ENCODE measurements at places on chromosomes 2 and 18.

- DNase-seq = no peak
Measured at GRCh38 chr2:136045835-136046570, 60.6 kb upstream of the DARS1 start.

- no peak for DNase-seq
Measured at GRCh38 chr2:219111375-219112061, 49.1 kb downstream of the NHEJ1 start.

DNA sequence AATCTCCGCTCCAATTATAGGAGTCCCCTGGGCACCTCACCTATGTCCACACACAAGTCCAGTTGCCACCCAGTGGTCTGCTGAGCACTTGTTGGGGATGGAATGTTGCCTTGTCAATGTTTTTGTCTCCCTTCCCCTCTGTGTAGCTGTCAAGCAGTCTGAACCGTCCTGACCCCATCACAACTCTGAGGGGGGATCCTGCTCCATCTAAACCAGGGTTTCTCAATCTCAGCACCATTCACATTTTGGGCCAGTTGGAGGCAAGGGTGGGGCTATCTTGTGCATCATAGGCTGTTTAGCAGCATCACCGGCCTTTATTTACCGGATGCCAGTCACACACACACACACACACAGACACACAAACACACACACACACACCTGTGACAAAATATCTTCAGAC lies 53.0 kb downstream of the CYP26B1 start:
- DNase-seq = no peak

DNA sequence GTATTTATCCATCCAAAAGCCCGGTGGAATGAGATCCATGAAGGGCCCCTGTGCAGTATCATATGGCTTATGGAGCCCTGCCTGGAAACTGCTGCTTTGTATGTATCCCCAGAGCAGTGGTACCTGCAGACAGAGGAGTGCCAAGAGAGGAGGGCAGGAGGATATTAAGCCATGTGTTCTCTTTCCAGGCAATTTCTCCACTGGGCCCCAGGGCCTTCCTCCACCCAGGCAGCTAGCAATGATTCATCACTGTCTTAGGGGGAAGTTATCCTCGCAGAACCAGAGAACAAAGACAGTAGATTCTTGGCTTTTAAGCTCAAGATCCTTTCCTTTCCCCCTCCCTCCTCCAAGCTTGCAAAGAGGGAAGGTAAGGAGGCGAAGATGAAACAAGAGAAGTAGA lies 98.1 kb downstream of the LRRC30 start:
- DNase-seq = no peak

DNA sequence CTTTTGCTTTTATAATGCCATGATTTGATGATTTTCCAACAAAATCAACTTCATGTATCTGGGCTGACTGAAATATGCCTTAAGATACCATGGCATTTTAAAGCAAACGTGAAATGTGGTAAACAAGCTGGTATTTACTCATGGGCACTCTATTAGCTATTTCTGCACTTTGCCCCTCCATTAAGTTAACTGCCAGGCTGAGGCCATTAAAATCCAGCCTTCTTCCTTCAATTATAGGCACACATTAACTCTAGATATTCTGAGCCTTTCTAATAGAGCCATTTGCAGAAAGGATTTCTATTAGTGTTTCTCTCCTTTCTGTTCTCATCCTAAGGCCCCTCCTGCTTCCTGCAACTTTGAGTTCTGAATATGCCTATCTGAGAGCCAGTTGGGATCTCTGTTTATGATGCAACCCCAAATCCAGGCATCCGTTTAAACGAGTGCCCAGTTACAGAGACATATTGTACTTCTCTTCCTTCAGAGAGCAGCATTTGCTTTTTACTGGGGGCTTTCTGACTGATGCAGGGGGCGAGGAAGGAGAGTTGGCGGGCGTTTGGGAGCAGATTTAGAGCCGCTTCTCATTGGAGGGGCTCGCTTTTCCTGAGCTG lies 1.6 kb upstream of the KCNJ3 start:
- DNase-seq = peak; percentile 33

DNA sequence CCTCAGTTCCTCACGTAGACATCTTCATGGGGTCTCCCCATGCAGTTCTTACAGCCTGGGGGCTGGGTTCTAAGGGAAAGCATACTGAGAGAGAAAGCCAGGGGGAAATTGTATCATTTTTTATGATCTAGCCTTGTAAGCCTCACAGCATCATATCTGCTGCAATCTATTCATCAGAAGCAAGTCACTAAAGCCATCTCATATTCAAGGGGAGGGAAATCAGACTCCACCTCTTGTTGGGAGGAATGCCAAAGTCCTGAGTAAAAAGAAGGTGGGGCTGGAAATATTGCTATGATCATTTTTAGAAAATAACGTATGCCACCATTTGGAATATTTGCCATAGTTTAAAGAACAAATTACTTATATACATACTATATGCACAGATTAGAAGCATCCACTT lies 304.6 kb downstream of the TXNL1 start:
- DNase-seq = no peak

DNA sequence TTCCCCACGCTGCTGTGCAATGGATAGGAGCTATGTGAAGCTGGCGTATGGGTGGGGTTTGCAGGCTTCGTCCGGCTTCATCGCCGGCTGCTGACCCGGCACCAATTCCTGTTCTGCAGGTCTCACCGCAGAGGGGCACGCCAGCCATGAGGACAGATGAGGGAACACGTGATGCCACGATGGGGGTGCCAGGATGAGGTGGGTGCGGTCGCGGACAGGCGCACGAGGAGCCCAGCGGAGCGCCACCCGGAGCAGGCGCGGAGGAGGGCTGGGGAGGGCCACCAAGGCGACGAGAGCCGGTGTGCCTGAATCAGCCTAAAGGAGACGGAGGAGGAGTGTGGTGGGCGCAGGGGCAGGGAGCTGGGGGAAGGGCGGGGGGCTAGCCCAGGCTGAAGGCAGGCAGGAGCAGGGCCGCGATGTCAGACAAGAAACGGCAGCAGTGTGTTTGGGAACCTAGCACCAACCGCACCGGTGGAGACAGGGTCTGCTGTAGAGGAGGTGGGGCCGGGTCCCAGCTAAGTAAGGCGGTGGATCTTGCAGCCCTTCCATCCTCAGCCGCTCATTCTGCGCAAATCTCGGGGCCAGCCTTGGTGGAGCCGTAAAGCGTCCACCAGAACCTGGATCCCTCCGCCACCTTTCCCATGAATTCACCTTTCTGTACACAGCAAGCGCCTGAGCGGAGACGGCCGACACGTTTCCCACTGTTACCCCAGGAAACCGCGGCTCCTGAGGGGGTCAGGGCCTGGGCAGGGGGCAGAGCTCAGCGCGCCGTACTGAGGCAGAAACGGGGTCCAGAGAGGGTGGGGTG lies 17.0 kb upstream of the CD8A start:
- peak; percentile 79 for DNase-seq

- DNase-seq = no peak
Measured at GRCh38 chr18:56043641-56044061, 455.7 kb upstream of the TCF4 start.

DNA sequence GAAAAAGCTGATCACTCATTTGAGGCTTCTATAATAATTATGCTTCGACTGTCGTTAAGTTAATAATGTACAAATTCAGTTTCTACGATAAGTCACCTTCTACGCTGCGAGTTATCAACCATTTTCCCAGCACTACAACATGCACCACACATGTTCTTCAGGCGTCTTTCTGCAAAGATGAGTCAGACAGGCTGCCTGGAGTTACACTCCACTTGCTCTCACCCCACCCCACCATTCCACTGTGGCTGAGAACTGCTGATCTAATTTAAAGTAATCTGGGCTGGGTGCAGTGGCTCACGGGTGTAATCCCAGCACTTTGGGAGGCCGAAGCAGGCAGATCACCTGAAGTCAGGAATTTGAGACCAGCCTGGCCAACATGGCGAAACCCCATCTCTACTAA lies 218.6 kb downstream of the DYM start:
- DNase-seq = no peak

- no peak for DNase-seq
Measured at GRCh38 chr2:18154259-18154658, 275.8 kb downstream of the KCNS3 start.

DNA sequence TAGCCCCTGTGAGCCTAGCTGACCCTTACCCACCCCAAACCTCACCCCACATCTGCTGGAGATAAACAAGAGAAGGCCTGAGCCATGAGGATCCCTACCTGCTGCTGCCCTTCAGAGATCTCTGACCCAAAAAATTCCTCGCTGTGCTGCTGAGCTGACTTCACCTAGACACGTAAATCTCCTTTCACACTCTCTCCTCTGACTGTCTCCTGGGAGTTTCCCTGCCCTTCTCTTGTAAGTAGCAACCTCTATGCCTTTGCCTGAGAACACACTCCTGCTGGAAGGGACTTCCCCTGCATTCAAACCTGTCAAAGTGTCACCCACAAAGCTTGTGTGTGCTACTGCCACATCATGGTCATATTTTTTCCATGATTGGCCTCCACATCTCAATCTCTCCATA lies 134.2 kb upstream of the NOL4 start:
- DNase-seq = no peak

GRCh38 chr18:24968238-24968775 lies 383.7 kb downstream of the ZNF521 start:
- no peak for DNase-seq

GRCh38 chr2:145091967-145092366 lies 572.0 kb upstream of the ZEB2 start:
- no peak for DNase-seq

- DNase-seq = no peak
Measured at GRCh38 chr2:142954493-142954892, 77.0 kb downstream of the KYNU start.

- DNase-seq = no peak
Measured at GRCh38 chr2:214629875-214630274, 179.6 kb downstream of the BARD1 start.

GRCh38 chr2:126644630-126645191 lies 11.2 kb upstream of the GYPC start:
- no peak for DNase-seq

- DNase-seq = no peak
Measured at GRCh38 chr2:168171059-168171762, 76.2 kb downstream of the STK39 start.

GRCh38 chr2:231621051-231621879 lies 28.6 kb downstream of the TEX44 start:
- peak; percentile 69 for DNase-seq

DNA sequence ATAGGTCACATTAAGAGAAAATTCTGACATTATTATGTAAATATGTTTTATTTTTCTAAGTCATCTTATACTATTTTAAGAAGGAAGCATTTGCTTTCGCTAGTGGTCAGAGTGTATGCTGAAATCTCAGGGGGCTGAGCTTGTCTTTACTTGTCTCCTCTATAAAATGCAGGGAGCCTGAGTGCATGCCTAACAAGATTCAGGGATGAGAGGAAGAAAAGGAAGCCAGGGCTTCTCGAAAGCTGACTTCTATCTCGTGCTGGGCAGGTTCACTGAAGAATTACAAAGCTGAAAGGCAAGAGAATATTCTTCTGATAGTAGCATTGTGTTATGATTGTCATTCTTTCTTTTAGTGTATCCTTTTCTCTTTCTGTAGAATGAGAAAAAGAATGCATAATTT lies 467.4 kb downstream of the SOX11 start:
- DNase-seq = no peak

- no peak for DNase-seq
Measured at GRCh38 chr2:12624905-12625598, 91.7 kb upstream of the TRIB2 start.

GRCh38 chr2:230909841-230910545 lies 15.0 kb downstream of the GPR55 start:
- no peak for DNase-seq

GRCh38 chr2:1925928-1926327 lies 181.6 kb upstream of the PXDN start:
- DNase-seq = no peak

DNA sequence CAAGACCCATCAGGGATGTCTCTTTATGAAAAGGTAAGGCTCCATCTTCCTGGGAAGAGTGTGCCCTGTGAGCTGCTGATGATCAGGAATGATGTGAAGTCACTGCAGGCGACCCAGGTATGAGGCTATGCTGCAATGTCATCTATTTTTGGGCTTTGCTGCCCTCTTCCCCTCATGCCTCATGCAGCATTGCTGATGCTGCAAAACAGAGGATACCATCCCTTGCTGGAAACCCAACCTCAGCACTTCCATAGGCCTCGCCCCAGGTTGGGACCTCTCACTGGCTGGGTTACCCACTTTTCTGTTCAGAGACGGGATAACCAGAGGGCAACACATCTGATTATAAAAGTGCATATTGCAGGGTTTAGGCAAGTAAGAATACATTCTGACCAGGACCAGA lies 255.8 kb downstream of the L3MBTL4 start:
- DNase-seq = no peak

GRCh38 chr2:12061286-12062052 lies 315.0 kb downstream of the LPIN1 start:
- DNase-seq = no peak

- no peak for DNase-seq
Measured at GRCh38 chr2:160910681-160911080, 249.5 kb upstream of the TANK start.

DNA sequence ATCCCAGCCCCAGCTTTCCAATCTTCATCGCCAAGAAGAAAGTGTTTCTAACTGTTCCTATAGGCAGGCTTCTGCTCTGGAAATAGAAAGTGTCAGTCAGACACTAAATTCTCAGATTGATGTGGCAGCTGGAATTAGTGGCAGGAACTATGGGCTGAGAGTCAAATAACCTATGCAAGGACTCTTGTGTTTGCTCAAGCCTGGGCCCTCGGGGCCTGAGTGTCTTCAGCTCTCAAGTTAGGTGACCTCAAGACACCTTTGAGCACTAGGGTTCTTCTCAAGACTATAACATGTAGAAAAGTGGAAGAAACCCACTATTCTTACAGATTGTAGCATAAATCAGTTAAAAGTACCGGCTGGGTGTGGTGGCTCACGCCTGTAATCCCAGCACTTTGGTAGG lies 694.5 kb downstream of the RNF144A start:
- no peak for DNase-seq

GRCh38 chr2:38557217-38557616 lies 45.5 kb downstream of the HNRNPLL start:
- no peak for DNase-seq

GRCh38 chr2:46854260-46854659 lies 61.3 kb downstream of the MCFD2 start:
- no peak for DNase-seq

- peak; percentile 35 for DNase-seq
Measured at GRCh38 chr2:167424221-167424620, 535.9 kb downstream of the XIRP2 start.

- DNase-seq = no peak
Measured at GRCh38 chr2:203705178-203705577, 1.3 kb upstream of the CD28 start.

GRCh38 chr2:70959851-70960832 lies 18.3 kb upstream of the ANKRD53 start:
- DNase-seq = no peak
